ENCODE measurements at places on chromosomes 6 and 20.

- DNase-seq, result no peak
These were observed 194.7 kb downstream of the NFATC2 start for GRCh38 chr20:51347831-51348230.

DNA sequence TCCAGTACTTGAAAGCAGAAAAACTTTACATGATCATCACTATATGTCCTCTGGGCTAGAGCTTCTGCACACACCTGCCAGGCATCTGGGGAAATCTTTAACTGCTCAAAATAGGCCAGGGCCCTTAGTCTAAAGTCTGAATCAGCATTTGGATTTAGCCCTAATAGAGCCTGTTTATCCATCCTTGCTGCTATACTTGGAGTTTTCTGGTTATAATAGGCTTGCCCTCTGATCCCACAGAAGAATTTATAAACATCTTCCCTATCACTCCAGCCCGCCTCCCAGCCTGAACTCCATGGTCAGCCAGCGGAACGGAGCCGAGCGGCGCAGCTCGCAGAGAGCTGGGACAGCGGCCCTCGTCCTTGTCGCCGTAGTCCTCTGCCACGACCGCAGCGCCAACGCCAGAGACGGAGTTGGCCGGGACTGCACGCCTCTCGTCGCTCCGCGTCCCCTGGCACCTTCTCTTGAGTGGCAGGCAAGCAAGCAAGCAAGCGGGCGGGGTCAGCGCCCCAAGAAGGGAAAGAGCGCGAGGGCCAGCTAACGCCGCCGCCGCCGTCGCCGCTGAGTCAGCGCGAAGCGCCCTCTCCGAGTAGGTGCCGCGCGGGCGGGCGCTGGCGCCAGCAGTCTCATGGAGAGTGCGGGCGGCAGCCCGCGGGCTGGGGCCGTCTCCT lies 25.4 kb upstream of the ASIP start:
- DNase-seq, result no peak

DNA sequence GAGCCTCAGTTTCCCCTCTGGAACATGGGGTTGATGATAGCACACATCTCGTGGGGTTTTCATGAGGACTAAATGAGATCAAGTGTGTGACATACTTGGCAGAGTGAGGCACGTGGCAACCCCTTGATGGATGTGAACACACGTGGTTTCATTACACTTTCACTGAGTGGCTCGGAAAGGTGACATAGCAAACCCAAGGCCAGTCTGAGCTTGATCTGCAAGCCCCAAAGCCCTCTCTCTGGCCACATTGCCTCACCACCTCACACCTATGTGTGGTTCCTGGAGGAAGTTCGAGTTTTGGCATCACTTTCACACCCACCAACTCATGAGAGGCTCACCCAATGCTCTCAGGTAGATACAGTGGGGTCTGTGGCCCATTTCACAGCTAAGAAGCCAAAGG lies 60.0 kb downstream of the CPNE5 start:
- no peak for DNase-seq

- no peak for DNase-seq
These were observed 235.3 kb downstream of the BTBD3 start for GRCh38 chr20:12152996-12153395.

DNA sequence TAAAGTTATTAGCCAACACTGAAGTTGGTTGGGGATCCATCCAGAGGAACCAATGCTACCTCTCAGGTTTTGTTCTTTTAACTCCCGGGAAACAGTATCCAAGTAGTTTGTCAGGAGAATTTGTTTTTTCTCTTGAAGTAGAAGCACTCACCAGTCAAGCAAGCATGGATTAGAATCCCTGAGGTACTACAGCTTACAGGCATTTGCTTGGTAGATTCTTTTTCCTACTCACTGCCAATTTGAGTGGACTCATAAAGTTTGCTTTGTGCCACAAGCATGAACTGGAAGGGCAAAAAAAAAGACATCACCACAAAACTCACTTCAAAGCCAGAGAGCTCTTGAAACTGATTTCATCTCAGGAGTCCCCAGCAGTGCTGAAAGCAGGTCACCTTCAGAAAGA lies 167.4 kb downstream of the MBOAT1 start:
- no peak for DNase-seq

GRCh38 chr6:120938876-120939472 lies 395.3 kb downstream of the TBC1D32 start:
- no peak for DNase-seq

DNA sequence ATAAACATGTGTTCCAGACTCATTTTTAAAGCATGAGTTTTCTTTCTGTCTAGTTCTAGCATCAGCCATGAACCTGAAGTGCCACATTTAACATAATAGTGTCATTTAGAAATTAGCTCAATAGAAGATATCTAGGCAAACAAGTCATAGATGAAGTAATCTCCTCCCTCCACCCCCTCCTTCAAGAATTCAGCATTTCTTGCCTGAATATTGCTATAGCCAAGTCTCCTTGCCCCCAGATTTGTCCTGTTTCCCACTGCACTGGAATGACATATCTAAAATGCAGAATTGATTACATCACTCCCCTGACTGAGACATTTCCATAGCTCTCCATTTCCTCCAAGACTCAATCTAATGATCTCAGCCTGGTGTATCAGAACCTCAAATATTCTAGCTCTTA lies 134.9 kb upstream of the BACH2 start:
- DNase-seq, result no peak

DNA sequence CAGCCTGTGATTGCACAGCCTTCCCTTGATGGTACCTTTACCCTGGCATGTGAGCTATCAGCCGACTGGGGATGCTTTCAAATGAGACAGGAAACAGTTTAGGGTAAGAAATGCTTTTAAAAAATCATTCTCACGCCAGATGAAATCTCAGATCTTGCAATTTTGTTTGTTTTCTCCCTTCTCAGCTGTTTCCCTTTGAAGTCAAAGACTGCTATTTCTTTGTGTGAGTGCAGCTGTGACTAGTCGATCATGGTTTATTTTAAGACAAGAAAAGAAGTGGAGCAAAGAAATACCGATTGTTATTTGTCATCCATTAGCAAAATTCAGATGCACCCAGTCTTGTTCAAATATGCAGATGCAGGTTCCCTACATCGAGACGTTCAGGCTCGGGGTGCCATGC lies 489.7 kb downstream of the QKI start:
- DNase-seq, result no peak

DNA sequence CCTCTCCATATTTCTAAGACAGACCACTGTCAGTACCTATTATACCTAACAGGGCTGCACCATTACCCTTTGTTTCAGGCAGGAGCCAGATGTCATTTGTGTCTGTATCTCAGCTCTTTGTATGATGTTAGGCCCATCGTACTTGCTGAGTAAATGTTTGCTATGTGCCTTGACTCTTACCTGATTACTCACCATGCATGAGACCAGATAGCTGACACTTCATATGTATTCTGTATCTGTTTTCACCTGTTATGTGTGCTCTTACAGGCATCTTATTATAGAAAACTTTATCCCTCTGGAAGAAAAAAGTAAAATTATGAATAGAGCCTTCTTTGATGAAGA lies 31.7 kb upstream of the ASXL1 start:
- DNase-seq, result no peak

GRCh38 chr20:38139156-38139912 lies 25.7 kb downstream of the TGM2 start:
- no peak for DNase-seq

- no peak for DNase-seq
These were observed 18.8 kb upstream of the IER3 start for GRCh38 chr6:30763155-30763617.

DNA sequence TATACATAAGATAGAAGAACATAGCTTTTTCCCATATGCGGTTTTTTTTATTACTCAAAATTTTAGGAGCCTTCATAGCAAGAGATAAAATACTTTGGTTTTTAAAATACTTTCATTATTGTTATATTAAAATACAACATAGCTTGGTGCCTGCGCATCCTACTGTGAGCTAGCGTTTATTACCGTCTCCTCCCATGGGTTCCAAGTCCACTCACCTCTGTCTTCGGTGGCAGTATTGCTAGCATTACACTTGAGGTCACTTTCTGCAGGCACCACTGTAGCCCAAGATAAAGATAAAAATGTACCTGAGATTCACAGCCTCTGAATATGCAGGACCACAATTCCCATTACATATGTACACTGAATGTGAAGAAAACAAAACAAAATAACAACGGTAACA lies 326.7 kb downstream of the TPBG start:
- no peak for DNase-seq

DNA sequence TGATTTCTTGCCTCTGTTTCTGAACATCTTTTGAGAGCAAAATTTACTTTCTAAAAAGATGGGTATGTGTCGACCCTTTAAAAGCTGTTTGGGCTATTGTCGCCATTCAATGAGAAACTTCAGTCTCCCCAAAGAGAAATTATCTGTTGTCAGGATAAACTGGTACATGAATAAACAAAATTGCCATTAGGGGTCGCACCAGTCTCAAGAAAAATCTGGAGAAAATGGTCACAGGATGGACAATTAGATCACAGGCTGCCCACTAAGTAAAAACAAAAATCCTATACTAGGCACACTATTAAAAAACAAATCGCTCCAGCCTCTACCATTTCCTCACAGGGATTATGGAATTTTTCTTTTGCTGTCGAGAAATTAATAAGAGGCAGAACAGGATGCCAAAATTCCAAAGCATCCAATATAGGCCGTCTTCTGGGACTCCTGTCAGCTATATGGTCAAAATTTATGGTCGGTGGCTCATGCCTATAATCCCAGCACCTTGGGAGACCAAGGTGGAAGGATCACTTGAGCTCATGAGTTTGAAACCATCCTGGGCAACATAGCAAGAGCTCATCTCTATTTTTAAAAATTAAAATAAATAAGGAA lies 5.5 kb upstream of the HLA-E start:
- DNase-seq, result peak; percentile 37
